ENCODE measurements at places on chromosomes 13 and 19.

DNA sequence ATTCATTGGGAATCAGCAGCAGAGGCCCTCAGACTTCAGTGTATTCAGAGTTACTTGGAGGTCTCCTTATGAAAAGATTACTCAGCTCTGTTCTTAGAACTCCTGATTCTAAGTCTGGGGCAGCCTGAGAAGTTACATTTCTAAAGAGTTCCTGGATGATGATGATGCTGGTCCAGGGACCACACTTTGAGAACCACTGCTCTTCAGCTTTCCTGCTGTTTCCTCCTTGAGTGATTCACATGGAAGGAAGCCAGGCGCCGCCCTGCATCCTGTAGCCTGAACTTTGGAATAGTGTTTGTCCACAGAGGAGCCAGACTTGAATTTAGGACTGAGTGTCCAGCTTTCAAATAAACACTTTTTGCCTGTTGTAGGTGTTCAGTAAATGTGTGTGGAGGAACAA, 2.9 kb downstream of the CEBPG start:
- no peak for DNase-seq

DNA sequence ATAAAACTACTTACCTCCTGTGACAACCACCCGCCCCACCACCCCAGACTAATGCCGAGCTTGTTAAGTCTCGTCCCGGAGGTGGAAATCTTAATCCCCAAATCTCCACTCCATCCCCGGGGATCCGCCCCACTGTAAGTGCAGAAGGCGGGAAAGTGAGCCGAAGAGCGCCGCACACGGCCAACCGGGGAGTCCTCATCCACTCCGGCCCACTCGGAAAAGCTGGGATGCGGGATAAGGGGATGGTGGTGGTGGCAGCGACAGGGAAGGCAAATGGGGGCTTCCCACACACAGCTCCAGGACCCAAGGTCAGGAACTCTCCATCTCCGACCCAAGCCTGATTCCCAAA, 621 bp downstream of the FBL start:
- DNase-seq, result no peak

DNA sequence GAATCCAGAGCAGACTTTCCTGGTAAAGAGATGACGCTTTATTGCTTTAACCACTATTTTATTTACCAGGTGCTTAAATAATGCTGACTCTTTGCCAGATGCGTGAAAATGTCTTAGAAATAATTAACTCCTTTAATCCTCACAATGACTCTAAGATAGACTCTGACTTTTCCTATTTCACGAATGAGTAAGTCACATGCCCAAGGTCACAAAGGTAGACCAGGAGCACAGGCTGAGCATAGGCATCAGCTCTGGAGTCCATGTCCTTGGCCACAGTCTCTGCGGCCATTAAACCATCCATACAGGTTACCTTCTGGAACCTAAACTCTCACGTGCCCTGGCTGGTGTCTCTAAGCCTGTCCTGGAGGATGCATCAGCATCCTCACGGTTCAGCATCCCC, 87.3 kb downstream of the ERCC5 start:
- DNase-seq, result no peak

- no peak for DNase-seq
These were observed 16.3 kb downstream of the PPFIA3 start for GRCh38 chr19:49135686-49136085.

GRCh38 chr13:31530922-31531321, 208.4 kb upstream of the RXFP2 start:
- no peak for DNase-seq

DNA sequence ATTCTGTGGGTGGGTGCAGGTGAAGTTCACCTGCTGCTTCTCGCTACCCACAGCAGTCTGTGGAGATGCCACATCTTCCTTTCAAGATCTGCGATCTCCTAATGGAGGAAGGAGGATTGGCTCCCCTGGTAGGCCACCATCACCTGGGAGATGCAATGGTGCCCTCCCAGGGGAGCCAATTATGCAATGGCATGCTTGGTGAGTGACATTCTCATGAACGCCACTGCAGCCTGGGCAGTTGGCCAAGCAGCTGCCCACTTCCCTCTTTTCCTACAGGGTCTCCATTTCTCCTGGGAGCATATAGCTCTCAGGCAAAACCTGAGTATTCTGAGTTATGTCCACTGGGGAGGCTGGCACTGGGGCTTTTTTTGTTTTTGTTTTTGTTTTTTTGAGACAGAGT, 83.5 kb upstream of the KCTD15 start:
- DNase-seq, result no peak

DNA sequence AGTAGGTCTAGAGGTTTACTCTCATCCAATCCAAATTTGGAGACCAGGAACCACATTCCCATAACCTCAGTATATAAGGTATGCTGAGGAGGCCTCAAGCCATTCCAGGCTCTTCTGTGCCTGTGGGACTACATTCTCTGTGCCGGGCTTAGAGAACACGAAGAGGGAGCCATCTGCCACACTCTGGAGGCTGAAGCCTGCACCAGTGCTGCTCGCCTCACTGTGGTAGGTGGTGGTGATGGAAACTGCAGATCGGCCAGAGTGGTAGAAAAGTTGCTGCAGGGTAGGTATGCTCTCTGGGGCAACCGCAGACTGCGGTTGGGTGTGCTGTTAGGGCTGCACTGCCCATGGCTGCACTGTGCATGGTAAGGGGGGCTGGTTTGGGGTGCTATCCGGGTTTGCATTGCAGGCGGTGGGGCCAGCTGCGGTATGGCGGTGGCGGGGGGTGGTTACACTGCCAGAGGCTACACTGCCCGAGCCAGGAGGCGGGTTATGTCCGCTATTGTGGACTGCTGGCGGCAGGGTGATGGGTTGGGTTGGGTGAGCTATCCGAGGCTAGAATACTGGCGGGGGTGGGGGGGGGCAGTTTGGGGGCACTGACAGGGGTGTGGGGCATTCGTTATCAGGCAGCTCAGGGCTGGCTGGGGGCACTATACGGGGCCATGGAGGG, 145.0 kb downstream of the TNFRSF19 start:
- no peak for DNase-seq

GRCh38 chr19:18223860-18224524, 2.2 kb downstream of the PDE4C start:
- no peak for DNase-seq

- no peak for DNase-seq
These were observed 94.7 kb downstream of the CDADC1 start for GRCh38 chr13:49342454-49342853.

DNA sequence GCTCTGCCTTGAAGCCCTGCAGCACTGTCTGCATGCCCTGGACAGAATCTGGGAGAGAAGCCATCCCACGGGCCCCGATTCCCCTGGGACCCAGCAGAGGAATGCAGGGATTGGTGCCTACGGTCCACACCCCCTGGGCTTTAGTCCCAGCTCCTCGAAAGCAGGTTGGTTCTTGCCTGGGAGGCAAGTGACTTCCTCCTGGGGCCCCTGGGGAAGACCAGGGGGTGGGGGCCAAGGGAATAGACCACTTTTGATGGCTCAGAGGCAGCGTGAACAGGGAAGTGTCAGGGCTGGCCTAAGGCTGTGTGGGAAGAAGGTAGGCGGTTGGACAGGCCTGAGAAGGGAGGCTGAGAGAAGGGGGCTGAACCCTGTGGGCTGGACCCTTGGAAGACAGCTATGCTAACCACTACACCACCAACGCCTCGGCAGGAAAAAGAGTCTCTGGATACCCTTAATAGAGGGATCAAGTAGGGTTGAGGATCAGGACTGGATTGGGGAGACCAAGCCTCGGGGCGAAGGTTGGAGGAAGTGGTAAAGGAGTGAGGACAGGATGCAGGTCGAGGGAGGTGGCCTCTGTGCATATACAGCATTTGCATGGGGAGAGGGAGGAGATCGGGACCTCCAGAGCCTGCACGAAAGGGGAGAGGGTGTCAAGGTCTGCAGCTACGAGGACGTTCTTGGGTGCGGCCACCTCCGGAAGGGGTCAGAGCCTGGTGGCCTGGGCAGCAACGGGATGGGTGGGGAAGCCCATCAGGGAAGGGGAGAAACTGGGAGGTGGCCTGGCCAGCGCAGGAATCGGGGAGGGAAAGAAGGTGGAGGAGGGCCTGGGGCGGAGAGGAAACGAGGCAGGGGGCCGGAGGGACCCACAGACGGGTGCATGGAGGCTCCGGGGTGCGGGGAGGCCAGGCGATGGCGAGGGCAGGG, 709 bp downstream of the DPP9 start:
- DNase-seq, result no peak
